ENCODE measurements at places on chromosomes 5 and 9. TPM values are rescaled to one million over a fixed set of nuclear protein-coding genes. Genes with fewer than 3 reads are reported as not detected.

Gene CBY3
- total RNA-seq = not detected

Gene PCDHA9
- not detected for total RNA-seq

Gene LEAP2
- total RNA-seq = 0.49 TPM

Gene MYO10
- 5.6 TPM for total RNA-seq

Gene CEP78
- 5.3 TPM for total RNA-seq

Gene TRIM36
- 0.16 TPM for total RNA-seq

Gene ACOT12
- not detected for total RNA-seq

Gene TAF1L
- total RNA-seq = not detected

Gene INSYN2B
- total RNA-seq = 0.87 TPM

Gene WDR31
- total RNA-seq = 13.6 TPM

Gene HAPLN1
- 0.53 TPM for total RNA-seq

Gene TUSC1
- total RNA-seq = 6.4 TPM

Gene FGD3
- total RNA-seq = 2.2 TPM

Gene TEX48
- not detected for total RNA-seq

Gene ADGRV1
- total RNA-seq = not detected

Gene CCL27
- not detected for total RNA-seq

Gene AKNA
- total RNA-seq = 2.7 TPM

Gene GPR150
- total RNA-seq = not detected

Gene ARSK
- total RNA-seq = 6.3 TPM

Gene MCTP1
- total RNA-seq = 19.7 TPM

Gene TXNDC8
- not detected for total RNA-seq

Gene PCDHGB6
- total RNA-seq = 6.3 TPM

Gene EXOSC2
- 12.9 TPM for total RNA-seq

Gene DEPDC1B
- 0.46 TPM for total RNA-seq

Gene FAM151B
- total RNA-seq = 1.3 TPM

Gene UBQLN1
- 87.0 TPM for total RNA-seq

Gene TMEM232
- total RNA-seq = 3.4 TPM

Gene LNPEP
- 86.8 TPM for total RNA-seq
